Right hindlimb (tissue), 1 donor: ENCODE measurements at places on chromosomes 4 and X.

- DNase-seq = no peak
Measured at GRCh38 chrX:69028006-69028760, 137.1 kb downstream of the PJA1 start.

DNA sequence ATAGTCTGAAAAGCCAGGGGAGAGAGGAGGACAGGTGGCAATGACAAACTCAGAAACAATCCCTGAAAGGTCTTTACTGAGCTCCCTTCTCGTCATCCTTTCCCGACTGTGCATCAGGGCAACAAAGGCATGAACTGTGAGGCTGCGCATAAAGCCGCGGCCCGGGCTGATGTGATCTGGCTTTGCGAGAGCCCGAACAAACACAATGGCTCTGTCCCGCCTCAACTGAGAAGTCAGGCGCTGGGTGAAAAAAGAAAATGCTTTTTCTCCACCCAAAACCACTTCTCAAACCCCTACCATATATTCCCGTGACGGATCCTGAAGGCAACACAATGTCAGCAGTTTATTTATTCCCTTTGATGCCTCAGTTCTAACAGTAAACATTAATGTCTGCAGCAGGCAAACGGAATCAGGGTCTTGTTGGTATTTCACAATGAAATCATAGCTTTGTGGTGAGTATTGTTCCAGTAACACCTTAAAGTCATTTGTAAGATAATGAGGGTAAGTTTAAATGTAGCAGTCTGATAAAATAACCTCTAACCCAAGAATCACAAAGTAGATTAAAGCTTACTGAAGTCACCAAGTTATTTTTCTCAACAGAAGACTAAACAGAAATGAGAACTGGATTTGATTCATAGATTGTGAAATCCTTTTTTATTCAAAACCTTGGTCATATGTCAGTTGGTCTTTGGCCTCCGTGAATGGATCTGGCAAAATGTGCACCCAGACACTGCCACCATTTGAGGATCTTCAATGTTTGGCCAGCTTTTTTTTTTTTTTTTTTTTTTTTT is 67.4 kb downstream of the APBB2 start:
- no peak for DNase-seq

GRCh38 chr4:8647094-8647570 is 54.6 kb downstream of the CPZ start:
- no peak for DNase-seq

DNA sequence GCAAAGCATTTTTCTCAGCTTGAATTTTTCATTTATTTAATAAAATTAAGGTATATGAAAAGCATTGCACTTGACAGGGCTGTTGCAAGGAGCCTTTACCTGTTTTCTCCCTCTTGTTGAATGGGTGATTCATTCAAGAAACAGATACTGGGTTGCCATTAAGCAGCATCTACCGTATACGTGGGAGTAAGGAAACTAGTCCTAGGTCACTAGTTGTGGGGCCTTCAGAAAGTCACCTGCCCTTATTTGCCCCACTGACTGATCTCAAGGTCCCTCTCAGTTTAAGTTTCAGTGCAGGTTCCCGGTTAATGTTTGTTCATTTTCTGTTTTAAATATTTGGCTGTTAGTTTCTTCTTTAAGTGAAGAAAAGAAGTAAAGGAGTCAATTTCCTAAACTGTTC is 34.0 kb downstream of the LHFPL1 start:
- DNase-seq = no peak

DNA sequence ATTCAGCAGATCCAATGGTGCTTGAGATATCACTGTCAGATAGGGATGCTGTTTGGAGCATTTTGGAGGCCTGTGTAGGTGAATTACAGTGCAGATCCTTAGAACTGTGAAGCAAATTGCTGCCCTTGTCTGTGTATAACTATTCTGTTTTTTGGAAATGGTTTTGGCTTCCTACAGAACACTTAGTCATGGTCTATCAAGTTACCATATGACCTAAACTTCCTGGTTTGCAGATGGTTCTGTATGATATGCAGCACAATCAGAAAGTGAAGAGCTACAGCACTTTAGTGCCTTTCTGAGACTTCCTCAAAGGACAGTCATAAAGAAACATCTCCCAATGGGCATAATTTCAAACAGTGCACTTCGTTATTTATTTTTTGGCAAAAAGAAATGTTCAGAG is 688.6 kb downstream of the SH3BGRL start:
- DNase-seq = no peak

GRCh38 chr4:103497692-103498091 is 222.1 kb downstream of the TACR3 start:
- DNase-seq = no peak

- DNase-seq = no peak
Measured at GRCh38 chr4:143085659-143086058, 99.1 kb upstream of the USP38 start.

DNA sequence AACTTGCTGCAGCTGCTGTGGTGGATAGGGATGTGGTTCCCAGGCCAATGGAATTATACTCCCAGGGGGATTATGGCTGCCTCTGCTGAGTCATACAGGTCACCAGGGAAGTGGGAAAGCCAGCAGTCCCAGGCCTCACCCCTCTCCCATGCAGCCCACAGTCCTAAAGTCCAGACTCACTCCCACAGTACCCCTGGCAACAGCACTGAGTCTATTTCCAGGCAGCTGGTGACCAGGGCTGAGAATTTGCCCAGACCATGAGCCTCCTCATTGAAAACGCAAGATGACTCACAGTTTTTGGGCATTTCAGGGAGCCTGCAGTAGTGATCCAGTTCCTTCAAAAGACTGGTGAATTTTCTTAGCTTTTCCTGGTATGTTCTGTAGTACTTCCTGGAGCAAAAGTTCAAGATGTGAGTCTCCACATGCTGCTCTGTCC is 137.6 kb downstream of the NPNT start:
- no peak for DNase-seq

- peak; percentile 93 for DNase-seq
Measured at GRCh38 chr4:39044364-39044955, 12.3 kb upstream of the TMEM156 start.

DNA sequence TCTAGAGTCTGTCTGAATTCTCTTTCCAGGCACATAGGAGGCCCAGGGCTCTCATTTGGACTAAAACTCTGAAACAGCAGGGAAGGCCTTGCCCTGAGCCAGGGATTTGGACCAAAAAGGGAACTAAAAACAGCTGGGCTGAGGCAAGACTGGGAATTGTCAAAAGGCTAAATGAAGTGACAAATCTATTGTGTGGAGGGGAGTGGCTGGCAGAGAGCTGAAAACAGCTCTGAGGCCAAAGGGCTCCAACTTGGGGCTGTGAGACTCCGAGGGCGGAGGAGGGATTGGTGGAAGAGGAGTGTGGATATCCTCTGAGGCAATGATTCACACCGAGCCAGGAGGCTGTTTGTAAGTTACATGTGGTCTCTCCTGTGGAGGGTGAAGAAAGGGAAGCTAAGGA is 63.2 kb downstream of the PHEX start:
- DNase-seq = peak; percentile 70

DNA sequence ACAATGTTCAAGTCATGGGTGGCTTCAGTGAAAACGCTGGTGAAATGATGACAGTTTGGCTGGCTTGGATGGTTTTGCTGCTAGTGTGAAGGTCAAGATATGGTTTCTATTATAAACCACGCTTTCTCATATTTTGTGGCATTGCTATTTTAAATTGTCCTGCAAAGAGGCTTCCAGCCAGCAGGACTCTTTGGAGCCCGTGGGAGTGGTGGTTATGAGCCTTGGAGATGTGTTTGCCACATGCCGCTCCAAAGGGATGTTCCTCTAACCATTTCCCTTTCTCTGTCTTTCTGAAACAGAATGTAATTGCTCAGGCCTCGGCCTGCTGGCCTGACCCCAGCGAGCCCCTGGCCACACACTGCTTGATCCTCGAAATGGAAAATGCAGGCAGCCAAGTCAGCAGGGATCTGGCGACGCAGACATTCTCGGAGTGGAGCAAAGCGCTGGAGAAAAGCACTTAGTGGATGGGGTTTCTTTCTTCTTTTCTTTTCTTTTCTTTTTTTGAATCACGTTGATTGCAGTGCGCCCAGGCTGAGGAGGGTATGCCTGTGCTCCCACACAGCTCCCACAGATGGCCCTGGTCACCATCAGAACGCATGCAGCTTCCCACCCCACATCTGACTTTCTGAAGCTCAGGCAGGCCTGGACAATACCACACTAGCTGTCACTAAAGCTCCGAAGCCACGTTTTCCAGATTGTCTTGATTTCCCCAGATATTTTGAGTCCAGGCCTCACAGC is 114.0 kb downstream of the ENPP6 start:
- peak; percentile 71 for DNase-seq

DNA sequence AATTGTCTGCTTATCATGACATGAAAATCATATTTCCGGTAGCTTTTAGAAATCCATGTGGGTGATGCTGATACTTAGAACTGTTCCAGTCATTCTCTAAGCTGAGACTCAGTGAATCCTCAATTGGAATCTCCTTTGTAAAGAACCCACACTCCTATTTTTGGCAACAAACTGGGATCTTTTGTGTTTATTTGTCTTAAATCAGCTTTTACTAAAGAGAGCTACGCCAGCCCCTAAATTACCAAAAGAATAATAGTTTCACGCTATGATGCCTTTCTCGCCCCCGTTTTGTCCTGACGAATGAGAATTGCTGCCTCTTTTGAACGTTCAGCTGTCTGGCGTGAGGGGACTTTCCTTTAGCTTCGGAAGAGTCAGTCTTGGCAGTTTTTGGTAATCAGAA is 195.9 kb downstream of the SHOX start:
- no peak for DNase-seq

GRCh38 chr4:40458109-40458508 is 123.0 kb downstream of the CHRNA9 start:
- no peak for DNase-seq

- no peak for DNase-seq
Measured at GRCh38 chr4:169640261-169640870, 20.0 kb downstream of the CLCN3 start.

DNA sequence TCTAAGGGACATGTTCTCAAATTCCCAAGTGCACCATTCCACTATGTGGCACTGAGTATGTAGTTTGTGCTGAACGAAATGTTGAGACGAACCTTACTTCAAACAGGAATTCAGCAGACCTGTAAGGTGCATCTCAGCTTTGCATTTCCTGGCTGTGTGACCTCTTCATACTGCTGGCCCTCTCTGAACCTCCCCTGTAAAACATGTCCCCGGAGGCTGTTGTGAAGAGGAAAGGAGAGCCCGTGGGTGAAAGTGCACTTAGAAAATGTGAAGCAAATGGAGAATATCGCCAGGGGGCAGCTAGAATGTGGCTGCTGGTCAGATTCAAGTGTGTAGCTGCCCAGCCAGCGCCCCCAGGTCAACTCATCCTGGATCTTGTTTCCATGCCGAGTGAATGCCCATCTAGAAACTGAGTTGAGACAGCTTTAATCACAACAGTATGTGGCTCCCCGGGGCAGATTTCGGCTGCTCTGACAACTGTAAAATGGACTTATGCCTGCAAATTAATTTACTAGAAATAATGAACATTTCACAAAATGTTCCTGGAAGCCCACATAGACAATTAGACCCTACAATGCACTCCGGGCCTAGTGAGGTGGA is 263.3 kb downstream of the EVC2 start:
- no peak for DNase-seq

- DNase-seq = no peak
Measured at GRCh38 chr4:136012220-136012619, 1520.1 kb downstream of the PCDH18 start.

DNA sequence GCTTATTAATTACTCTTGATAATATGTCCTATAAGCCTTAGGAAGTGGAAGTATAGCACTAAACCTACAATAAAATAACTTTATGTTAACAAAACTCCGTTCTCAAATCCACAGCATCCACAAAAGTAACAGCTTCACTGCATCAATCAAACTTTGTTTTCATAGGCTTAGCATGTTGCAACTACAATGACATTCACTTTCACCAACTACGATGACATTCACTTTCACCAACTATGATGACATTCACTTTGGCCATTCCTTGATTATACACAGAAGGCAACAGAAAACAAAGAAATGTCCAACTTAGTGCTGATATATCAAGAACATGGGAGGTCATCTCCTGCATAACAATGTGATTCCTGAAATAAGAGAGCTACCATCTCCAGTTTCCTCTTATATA is 44.3 kb downstream of the FBXL5 start:
- DNase-seq = no peak

GRCh38 chr4:110793381-110793801 is 170.5 kb upstream of the PITX2 start:
- DNase-seq = no peak

- no peak for DNase-seq
Measured at GRCh38 chr4:128279624-128280225, 7.9 kb downstream of the PGRMC2 start.

DNA sequence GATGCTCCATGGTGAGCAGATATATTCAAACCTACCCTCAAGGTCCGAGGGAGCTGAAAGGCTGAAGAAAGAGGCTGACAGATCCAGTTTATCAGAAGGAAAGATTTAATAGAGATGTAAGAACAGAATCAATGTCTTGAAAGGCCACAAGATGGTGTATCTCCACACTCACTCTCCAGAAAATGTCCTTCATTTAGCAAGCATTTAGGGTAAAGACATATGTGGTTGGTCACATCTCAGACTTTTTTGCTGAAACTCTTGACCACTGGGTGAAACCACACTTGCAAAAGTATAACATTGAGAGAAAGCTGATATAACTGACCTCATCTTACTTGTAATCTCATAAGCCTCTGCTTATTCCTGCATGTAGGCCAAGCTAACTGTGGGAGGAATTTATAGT is 745.8 kb upstream of the GALNTL6 start:
- DNase-seq = no peak

GRCh38 chrX:81377329-81377728 is 175.4 kb downstream of the SH3BGRL start:
- DNase-seq = no peak

DNA sequence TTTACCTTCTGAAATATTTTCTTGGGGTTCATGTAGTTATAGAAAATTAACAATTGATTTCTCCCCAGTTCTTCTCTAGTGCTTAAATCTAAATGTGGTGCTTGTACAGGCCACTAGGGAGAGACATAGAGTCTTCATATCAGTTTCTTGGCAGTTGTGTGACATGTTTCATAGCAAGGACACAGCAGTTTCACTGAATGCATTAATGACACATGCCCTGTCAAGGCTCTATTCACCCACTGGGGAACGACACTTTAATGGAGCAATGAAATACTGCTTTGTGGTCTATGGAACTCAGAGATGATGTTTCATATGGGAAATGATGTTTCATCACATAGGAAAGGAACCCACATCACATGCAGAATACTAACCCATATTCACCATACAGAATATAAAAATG is 2.8 kb downstream of the VEGFC start:
- no peak for DNase-seq

- DNase-seq = no peak
Measured at GRCh38 chrX:24335871-24336270, 22.0 kb upstream of the SUPT20HL2 start.

- no peak for DNase-seq
Measured at GRCh38 chr4:185915271-185915670, 103.3 kb upstream of the SORBS2 start.

DNA sequence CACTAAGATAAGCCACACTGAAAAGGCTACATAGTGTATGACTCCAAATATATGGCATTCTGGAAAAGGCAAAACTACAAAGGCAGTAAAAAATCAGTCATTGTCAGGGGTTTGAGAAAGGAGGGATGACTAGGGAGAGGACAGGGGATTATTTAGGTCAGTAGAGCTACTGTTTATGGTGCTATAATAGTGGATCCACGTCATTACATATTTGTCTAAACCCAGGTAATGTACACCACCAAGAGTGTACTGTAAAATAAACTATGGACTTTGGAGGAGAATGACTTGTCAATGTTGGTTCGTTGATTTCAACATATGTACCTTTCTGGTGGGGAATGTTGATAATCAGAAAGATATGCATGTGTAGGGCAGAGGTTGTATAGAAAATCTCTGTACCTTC is 837.6 kb downstream of the FAM133A start:
- DNase-seq = no peak

- no peak for DNase-seq
Measured at GRCh38 chr4:7045961-7046921, 3.1 kb downstream of the TADA2B start.
